ENCODE measurements at places on chromosomes 1 and 21.
A peak's percentile ranks its signal among the peaks of the same experiment; 100 is the strongest.

DNA sequence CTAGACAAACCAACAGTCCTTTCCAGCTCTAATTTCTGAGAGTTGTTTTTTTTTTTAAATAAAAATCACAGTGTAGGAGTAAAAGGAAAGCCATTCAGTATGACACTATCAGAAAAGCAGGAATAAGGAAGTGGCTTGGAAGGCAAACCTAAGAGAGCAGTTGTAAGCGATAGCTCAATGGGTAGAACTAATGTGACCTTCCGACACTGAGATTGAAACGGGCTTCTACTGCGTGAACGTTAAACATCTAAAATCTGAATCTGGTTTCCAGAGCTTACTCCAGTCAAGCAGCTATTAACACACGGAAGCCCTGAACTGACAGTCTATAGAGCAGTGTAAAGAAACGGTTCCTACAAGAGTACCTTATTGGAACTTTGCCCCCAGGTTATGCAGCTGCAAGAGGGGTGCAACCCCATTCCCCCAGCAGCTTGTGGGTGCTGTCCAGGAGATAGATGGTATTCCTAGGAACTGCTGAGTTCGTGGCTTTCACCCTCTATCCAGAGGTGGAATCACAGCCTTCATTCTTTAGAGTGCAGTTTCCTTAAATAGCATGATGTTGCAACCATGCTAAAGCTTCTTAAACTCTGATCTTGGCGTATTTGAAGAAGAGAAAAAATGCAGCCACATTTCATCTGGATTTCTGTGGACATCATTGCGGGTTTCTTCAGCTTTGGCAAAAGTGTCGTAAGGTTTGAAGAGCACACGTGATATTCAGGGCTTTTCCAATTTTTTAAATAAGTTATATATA lies 3.3 kb upstream of the IRF2BP2 start:
- DNase-seq = peak; percentile 42

DNA sequence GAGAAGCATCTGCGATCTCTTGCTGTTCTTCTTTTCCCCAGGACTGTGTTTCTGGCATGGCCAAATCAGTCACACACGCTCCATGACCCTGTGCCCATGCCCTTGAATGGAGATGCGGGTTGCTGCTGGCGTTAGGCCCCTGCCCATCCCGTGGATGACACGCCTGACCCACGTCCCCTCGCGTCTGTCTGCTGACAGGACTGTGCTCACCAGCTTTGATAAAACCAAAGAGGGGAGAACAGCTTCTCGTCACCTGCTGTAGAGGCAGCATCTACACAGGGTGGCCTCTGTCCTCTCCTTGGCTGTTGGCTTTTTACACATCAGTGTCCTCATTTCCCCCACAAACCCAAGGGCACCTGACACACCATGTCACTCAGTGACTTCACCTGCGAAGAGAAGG lies 6.9 kb downstream of the MT1HL1 start:
- no peak for DNase-seq

GRCh38 chr21:14592296-14593000 lies 46.3 kb upstream of the SAMSN1 start:
- no peak for DNase-seq

DNA sequence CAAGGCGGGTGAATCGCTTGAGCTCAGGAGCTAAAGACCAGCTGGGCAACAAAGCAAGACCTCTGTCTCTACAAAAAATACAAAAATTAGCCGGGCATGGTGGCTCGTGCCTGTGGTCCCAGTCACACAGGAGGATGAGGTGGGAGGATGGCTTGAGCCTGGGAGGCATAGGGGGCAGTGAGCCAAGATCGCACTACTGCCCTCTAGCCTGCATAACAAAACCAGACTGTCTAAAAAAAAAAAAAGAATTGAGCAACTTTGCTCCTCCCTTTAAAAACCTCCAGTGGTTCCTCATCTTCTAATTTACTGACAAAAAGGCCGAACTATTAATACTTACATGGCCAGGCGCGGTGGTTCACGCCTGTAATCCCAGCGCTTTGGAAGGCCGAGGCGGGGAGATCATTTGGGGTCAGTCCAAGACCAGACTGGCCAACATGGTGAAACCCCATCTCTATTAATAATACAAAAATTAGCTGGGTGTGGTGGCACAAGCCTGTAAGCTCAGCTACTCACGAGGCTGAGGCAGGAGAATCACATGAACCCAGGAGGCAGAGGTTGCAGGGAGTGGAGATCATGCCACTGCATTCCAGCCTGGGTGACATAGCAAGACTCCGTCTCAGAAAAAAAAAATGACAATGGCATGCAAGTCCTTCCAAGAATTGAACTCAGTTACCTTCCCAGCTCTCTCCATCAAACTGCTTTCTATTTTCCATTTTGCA lies 4.4 kb downstream of the ACBD3 start:
- peak; percentile 45 for DNase-seq

GRCh38 chr1:215523128-215523861 lies 43.8 kb upstream of the KCTD3 start:
- DNase-seq = peak; percentile 35

GRCh38 chr1:161307892-161308638 lies 1.7 kb downstream of the MPZ start:
- DNase-seq = no peak

DNA sequence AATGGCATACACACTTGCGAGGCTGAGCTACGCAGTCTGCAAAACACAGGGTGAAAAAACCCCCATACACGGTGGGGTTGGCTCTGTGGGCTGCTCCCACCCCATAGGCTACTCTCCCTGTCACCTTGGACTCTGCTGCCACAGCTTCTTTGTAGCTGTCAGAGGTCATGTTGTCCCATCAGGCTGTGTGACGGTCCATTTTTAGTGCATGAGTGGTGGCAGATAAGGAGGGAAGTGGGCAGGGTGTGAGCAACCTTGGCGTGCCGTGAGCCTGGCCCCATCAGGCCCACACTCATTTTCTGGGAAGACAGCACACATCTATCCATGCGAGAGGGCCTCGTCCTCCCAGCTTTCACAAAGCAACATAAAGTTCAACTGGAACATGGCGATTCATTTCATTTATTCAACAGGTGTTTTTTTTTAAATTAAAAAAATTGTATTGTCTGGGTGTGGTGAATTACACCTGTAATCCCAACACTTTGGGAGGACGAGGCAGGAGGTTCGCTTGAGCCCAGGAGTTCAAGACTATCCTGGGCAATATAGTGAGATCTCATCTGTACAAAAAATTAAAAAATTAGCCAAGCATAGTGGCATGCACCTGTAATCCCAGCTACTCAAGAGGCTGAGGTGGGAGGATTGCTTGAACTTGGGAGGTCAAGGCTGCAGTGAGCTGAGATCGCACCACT lies 9.5 kb downstream of the GPR137B start:
- no peak for DNase-seq

GRCh38 chr1:151813271-151813977 lies 8.2 kb upstream of the LINGO4 start:
- no peak for DNase-seq

GRCh38 chr1:214378492-214378891 lies 97.5 kb downstream of the SMYD2 start:
- DNase-seq = no peak

GRCh38 chr1:109477821-109478220 lies 5.9 kb upstream of the ATXN7L2 start:
- DNase-seq = no peak

All from AG08395 (cell line).